Dermis microvascular lymphatic vessel endothelial cell (primary cell): ENCODE measurements at places on chromosomes 11 and 22. TPM values are rescaled to one million over a fixed set of nuclear protein-coding genes. Genes with fewer than 3 reads are reported as not detected.

The CBLIF gene
- total RNA-seq: not detected in 2 replicates

The NXPE1 gene
- not detected in 2 replicates for total RNA-seq

The GDPD4 gene
- total RNA-seq: not detected in 2 replicates

The RCOR2 gene
- 0.13 TPM in 2 replicates for total RNA-seq
